Caco-2 (cell line): ENCODE measurements at places on chromosomes 16 and 17. TPM values are rescaled to one million over a fixed set of nuclear protein-coding genes. Genes with fewer than 3 reads are reported as not detected.

DNA sequence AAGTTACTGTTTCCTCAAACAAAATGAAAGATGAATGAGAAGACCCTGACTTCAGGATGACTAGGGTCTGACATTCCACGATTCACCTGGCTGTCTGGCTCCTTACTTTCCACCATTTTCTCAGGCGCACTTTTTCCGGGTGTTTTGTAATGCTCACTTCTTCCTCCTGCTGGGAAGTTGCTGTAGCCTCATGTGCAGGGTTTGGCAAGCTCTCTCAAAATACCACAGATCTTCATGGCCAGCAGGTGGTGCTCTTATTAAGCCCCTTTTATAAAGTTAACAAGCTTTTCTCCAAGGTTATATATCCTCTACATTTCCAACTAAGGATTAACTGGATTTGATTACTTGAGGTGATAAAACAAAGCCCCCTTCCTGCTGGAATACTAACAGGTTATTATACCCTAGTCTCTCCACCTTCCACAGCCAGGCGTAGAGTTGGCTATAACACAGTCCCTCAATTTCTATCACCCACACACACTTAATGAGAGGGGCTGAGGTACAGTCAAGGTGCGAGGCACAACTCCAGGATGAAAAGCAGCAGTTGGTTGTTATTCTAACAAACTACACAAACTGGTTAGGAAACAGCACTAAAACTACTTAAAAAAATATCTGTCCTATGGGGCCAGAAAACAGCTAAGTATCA, 45.4 kb downstream of the STH start:
- DNase-seq: peak; percentile 72

Gene KRT31
- not detected in 2 replicates for total RNA-seq

GRCh38 chr17:45129426-45129939, 2.8 kb downstream of the PLCD3 start:
- peak; percentile 86 for DNase-seq

Gene PRAC1
- total RNA-seq: not detected in 2 replicates

GRCh38 chr16:20910781-20911321, 10.3 kb downstream of the LYRM1 start:
- no peak for DNase-seq
